ENCODE measurements at places on chromosomes 16 and 17.

GRCh38 chr16:73878611-73879010 is 418.0 kb upstream of the PSMD7 start:
- DNase-seq, result no peak

DNA sequence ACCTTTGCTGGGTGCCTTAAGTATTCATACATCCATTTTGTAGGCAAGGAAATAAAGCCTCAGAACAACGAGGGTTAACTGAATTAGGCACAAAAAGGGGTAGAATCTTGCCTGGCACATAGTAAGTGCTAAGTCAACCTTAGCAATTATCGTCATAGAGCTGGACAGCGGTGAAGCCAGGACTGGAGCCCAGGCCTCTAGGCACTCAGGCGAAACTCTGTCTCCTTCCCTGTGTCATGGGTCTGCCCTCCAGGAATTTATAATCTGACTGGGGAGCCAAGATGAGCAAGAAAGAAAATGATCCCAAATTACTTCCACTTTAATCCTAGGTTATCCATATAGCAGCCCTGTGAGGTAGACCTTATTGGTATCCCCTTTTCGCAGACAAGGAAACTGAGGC is 61.4 kb downstream of the KATNIP start:
- no peak for DNase-seq

DNA sequence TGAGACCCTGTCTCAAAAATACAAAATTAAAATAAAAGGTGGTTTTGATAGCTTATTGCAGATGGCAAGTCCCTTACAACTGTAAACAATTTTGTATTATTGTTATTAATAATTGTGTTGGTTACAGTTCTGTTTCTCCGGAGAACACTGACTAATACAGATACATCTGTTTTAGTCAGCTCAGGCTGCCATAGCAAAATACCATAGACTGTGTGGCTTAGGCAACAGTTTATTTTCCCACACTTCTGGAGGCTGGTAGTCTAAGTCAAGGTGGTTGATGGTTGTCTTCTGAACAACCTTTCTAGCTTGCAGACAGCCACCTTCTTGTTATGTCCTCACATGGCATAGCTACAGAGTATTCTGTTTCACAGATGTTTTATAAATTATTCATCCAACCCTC is 14.2 kb upstream of the IL21R start:
- no peak for DNase-seq

DNA sequence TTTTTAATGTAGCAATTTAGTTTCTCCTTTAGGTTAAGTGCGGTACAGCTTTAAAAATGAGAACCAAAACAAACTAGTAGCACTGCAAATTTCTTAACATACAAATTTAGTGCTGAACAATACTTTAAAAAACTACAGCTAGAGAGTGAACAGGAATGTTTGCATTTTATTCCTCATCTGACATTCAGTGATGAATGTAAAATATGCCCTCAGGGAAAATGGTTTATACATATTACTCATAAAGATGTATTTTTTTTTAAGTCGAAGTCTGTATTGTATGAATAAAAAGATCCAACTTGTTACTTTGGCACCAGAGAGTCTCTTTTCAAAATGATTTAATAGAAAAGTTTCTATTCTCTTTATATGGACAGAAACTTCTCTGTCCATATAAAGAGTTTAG is 96.8 kb downstream of the BRIP1 start:
- no peak for DNase-seq

DNA sequence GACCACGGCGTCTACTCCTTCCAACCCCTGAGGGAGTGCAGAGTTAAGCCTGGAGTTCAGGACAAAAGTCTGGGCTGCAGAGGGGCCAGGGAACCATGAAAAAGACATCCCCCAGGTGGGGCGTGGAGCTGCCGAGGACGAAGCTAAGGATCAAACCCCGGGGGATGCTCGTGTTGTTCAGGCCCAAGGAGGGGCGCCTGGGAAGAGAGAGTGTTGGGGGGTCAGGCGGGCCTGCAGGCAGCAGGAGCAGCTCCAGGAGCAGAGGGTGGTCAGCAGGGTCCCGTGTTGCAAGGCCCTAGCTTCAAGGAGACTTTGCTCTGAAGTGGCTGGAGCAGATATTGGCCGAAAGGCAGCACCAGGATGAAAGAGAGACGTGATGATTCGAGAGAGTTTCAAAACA is 26.7 kb downstream of the NECAB2 start:
- DNase-seq, result no peak

DNA sequence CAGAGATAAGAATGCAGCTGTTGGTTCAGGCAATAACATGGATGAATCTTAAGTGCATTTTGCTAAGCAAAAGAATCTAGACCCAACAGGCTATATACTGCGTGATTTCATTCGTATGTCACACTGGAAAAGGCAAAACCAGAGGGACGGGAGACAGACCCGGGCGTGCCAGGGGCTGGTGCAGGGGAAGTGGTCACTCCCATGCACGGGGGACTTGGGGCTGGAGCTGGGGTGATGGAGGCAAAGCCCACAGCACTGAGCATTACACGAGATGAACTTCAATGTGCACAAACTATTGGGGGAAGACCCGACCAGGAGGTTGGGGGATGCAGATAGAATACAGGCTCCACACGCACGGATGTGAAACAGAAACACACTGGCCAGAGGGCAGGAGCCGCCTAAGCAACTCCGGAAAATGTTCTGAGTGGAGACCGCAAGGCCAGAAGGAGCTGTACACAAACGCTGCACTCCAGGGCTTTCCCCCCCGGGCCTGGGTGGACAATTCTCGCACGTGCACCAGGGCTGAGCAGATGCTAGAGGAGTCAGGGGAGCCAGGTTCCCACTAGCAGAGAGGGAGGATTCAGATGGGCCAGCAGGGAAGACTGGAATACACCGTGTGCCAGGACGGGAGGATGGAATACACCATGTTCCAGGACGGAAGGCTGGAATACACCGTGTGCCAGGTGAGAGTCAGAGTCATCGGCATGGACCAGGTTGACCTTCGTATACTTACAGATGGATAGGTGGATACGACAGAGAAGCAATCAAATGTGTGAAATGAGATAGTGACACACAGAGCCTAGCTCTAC is 11.3 kb downstream of the LMF1 start:
- DNase-seq, result no peak

GRCh38 chr17:66855204-66855603 is 20.3 kb downstream of the CACNG5 start:
- peak; percentile 19 for DNase-seq

DNA sequence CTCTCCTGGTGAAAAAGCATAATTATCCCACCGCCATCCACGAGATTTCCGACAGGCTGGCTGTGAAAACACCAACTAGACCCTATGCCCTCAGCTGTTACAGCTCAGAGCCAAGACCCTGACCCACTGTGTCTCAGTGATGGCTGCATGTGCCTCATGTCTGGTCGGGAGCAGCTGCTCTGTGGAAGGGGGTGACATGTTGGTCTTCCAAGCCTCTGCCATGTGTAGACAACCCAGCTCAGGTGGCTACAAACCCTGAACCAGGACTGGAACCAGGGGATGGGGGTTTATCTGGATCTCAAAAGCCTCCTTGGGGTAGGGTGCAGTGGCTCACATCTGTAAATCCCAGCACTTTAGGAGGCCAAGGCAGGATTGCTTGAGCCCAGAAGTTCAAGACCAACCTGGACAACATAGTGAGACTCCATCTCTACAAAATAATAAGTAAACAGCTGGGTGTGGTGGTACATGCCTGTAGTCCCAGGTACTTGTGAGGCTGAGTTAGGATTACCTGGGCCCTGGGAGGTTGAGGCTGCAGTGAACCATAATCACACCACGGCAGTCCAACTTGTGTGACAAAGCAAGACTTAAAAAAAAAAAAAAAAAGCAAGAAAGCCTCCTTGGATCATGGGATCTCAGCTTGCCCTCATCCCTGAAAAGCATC is 220.3 kb downstream of the CPPED1 start:
- DNase-seq, result no peak

- no peak for DNase-seq
Measured at GRCh38 chr17:3545151-3545550, 12.5 kb downstream of the TRPV3 start.

- DNase-seq, result no peak
Measured at GRCh38 chr16:78098087-78098486, 1.4 kb upstream of the WWOX start.

- no peak for DNase-seq
Measured at GRCh38 chr16:7487574-7488323, 155.1 kb downstream of the RBFOX1 start.

GRCh38 chr16:20610211-20610891 is 34.2 kb upstream of the ACSM2B start:
- no peak for DNase-seq

DNA sequence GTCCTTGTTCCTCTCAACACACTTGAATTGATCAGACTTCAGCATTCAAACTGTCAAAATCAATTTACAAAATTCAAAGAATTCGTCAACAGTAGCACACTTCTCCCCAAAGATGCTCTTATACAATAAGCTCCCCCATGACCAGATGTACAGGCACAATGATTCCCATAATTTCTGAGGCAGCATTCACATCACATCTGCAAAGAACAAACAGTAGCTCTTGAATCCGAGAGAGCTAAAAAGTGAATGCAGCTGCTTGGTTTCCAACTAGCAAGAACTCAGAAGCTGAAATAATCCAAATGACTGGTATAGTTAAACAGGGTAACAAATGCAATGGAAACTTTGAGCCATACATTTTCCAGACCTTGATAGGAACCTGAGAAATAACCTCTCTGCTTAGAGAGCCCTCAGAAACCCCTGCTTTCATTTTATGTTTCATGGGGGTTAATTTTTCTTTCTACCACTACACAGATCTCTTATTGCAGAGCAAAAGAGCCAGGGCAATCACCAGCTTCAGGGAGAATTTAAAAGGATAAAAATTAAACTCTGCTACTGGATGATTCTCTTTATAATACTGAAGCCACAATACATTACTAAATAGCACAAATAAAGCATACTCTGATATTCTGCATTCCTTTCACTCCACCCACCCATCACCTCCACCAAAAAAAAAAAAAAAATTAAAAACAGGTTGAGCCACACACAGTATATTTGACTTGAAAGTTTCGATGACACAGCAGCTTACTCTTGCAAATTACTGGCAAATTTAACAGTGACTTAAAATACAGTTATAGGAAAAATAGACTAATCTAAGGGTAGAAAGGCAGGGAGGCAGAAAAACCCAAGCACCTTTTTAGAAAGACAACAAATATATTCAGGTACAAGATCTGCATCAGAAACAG is 23.1 kb upstream of the TMEM97 start:
- DNase-seq, result no peak

GRCh38 chr16:62363501-62363900 is 327.3 kb upstream of the CDH8 start:
- DNase-seq, result no peak

DNA sequence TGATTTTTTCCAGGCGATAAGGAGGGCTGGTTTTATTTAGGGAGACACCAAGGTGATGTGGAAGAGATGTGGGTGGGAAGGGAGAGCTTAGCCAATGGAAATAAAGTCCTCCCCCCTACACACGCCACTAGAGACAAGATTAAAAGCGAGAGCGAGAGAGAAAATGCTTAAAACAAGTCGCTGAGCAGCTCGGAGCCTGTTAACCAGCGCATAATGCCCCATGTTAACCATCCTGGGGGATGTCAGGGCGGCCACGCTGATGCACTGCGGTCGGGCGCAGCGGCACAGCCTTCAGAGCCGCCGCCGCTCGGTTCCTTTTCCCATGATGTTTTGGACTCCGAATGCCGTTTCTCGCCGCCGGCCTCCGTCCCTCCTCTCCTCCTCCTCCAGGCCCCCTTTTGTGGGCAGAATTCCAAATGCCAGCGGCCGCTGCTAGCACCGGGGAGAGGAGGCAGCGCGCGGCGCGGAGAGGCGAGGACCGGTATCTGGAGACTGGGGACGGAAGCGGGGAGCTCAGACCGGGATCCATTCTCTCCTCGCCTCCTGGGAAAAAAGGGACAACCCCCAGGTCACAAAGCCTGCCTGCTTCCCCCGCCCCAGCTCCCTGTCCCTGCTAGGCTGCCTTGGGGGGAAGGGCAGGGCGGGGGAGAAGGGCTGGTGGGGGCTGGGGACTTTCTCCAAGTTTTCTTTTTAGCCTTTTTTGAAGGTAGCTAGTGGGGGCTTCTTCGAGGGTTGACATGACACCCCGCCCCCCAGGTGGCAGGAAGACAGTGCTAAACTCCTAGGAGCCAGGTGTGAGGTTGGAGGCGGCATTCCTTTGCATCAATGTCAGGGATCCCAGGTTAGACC is 98.1 kb upstream of the CCL2 start:
- DNase-seq, result no peak

GRCh38 chr16:91484-91883 is 13.5 kb downstream of the MPG start:
- no peak for DNase-seq

DNA sequence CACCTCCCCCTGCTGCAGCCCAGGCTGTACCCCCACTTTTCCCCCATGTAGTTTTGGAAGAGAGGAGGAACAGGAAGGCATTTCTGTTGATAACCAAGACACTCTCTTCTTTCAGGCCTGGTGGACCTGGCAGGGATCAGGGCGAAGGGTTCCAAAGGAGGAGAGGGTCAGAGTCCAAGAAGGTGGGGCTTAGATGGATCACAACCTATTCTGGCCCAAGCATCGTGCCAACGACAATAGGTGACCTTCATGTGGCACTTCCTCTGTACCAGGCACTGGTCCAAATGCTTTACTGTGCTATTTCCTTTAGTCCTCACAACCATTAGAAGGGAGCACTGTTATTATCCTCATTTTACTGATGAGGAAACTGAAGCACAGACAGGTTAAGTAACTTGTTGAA is 84.3 kb downstream of the TMEM132E start:
- no peak for DNase-seq

- no peak for DNase-seq
Measured at GRCh38 chr17:73652886-73653480, 8.7 kb upstream of the SDK2 start.

DNA sequence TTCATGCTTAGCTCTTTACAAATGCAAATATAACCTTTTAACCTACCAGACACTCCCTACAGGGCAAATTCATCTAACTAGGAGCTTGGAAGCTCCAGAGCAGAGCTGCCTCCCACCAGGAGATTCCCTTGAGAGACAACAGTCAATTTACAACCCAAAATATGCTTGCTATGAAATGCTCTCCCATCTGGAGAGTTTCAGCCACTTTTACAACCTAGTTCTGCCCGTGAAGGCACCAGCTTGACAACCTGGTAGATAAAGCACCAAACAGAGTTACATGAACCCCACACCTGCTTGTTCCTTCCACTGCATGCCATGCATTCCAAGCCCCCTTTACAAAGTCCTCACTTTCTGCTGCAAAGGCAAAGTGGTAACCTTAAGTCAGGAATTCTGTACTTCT is 215.3 kb upstream of the KIF2B start:
- DNase-seq, result no peak

DNA sequence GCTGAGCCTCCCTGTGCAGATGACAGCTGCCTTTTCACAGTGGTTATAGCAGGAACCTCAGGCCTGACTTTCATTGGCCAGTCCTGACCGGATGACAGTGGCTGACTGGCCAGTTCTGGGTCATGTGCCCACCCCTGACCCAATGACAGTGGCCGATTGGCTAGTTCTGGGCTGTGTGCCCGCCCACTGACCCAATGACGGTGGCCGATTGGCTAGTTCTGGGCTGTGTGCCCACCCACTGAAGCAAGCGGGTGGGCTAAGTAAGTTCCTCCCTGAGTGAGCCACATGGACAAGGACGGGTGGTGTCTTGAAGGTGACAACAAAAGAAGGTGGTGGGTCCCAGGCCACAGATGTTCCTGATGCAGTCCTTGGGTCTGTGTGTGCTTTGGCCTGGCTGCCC is 9.5 kb downstream of the DEF8 start:
- DNase-seq, result no peak

- DNase-seq, result no peak
Measured at GRCh38 chr16:28882551-28883160, 4.4 kb downstream of the ATP2A1 start.
